ENCODE measurements at places on chromosomes 6 and 20. TPM values are rescaled to one million over a fixed set of nuclear protein-coding genes. Genes with fewer than 3 reads are reported as not detected.

Gene PHACTR1
- 16.7 TPM for total RNA-seq

Gene SLC17A2
- not detected for total RNA-seq

Gene ULBP2
- 1.2 TPM for total RNA-seq

Gene VSTM2L
- 0.63 TPM for total RNA-seq

Gene WFDC5
- not detected for total RNA-seq

- no peak for DNase-seq
Measured at GRCh38 chr6:133184798-133185372, 56.3 kb upstream of the EYA4 start.

GRCh38 chr20:11379257-11380011 is 538.3 kb upstream of the BTBD3 start:
- DNase-seq = no peak

DNA sequence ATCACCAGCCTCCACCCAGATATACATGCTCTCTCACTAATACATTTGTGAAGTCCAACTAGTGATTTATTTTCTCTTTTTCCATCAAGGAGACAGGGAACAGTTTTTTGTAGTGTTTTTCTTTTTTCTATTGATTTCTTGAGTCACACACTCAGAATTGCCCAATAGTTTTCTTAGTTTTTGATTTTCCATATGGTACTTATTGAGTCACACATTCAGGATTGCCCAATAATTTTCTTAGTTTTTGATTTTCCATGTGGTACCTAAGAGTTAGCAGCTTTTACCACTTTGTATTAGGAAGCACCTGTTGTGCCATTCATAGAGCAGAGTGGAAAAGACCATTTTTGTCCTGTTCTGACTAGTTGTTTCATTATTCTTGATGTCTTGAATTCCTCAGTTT is 1268.8 kb downstream of the EPHA7 start:
- DNase-seq = no peak

- DNase-seq = no peak
Measured at GRCh38 chr20:48843057-48843806, 15.4 kb upstream of the PREX1 start.

DNA sequence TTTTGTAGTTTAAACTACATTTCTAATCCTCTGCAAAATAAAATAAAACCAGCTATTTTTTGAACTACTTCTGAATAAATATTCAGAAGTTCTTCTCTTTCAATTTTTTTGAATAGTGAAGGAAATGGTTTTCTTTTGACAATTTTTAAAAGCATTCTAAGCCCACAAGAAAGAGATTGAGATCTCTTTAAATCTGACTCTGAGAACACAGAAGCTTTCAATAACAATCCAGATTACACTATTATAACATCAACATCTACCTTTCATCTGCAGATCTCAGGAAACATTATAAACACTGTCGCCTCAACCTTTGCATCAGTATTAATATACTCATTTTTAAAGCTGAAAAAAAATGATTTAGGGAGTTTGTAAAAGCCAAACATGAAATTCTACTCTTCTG is 247.5 kb upstream of the PREP start:
- no peak for DNase-seq

GRCh38 chr20:43942667-43943285 is 28.1 kb downstream of the TOX2 start:
- no peak for DNase-seq

DNA sequence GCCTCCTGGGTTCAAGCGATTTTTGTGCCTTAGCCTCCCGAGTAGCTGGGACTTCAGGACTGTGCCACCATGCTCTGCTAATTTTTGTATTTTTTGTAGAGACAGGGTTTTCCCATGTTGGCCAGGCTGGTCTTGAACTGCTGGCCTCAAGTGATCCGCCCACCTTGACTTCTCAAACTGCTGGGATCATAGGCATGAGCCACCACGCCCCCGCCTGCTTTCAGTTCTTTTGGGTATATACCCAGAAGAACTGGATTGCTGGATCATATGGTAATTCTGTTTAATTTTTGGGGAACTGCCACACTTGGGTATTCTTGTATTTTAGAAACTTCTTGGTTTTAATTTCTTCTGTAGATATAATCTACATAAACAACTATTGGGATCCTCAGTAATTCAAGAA is 17.0 kb downstream of the CDS2 start:
- DNase-seq = no peak

- DNase-seq = no peak
Measured at GRCh38 chr20:17803765-17804164, 104.0 kb downstream of the BANF2 start.

DNA sequence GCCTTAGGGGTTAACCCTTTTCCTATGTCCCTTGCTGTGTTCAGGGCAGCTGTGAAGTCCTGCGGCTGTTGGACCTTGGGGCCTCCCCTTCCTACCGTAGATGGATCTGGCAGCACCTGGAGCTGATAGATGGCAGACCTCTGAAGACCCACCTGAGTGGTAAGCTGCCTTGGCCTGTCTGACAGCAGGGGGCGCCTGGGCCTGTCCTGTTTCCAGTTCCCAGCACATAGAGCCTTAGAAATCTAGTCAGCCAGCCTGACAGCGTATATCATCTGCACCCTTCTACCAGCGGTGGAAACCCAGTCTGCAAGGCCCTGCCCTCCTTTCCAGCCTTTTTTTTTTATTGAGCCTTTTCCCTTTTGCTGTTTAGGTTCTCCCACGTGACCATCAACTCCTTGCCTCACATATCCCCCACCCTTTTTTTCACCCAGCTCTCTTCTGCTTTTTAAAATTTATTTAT is 26.6 kb downstream of the CNBD2 start:
- DNase-seq = peak; percentile 64

- DNase-seq = no peak
Measured at GRCh38 chr20:54151511-54152226, 22.1 kb downstream of the CYP24A1 start.

Data from omental fat pad (tissue), 4 donors.